ENCODE measurements at places on chromosomes 7 and 10.
A peak's percentile ranks its signal among the peaks of the same experiment; 100 is the strongest.

DNA sequence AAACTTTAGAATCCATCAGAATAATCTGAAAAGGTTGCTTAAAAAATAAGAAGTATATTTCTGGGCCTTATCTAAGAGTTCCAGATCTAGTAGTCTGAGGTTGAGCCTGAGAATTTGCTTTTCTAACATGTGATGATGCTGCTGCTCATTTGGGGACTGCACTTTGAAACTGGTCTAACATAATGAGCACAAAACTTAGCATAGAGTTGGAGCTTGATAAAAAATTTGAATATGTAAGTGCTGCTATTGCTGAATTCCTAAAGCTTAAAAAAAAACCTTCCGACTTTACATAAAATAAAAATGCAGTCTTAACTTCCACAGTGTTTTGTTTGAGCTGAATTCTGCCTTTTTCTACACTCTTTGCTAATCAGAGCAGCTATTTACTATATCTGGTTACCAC, 48.8 kb downstream of the GLCCI1 start:
- DNase-seq = no peak

DNA sequence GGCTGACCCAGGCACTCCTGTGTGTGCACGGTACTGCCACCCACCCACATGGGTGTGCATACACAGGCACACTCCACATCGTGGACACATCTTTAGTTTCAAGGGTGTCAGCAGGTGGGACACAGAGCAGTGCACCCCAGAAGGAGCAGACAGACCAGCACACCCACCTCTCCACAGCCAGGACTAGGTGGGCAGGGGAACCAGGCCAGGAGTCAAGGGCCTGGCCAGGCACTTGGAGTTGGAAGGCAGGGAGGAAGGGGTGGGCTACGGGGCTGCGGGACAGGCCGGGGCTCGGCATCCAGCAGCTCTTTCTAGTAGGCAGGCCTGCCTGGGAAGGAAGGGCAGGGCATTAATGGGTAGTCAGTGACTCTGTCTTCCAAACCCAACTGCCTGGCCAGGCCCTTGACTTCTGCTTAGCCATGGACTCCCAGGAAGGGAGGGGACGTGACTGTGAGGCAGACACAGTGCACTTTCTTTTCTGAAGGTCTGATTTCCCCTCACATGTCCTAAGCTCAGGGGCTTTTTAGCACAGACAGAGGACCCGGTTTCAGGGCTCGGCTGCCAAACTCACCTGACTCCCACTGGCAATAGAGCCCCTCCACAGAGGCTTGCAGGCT, 14.6 kb downstream of the RASGEF1A start:
- DNase-seq = no peak

GRCh38 chr10:75568450-75569130, 137.2 kb downstream of the LRMDA start:
- DNase-seq = no peak

DNA sequence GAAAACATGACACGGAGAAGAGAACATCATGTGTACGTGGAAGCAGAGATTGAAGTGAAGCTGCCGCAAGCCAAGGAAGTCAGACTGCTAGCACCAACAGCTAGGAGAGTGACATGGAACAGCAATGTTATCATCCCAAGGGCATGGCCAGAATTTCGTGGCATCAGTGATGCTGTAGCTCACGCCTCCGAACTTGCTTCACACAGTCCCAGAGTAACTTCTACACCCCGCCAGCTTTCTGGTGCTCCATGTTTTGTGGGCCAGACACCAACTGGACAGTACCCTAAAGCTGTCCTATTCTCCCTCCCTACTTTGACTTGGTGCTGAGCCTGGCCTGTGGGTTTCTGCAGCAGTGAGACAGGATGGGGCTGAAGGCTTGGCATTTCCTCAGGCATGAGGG, 33.0 kb upstream of the EMX2 start:
- DNase-seq = no peak

DNA sequence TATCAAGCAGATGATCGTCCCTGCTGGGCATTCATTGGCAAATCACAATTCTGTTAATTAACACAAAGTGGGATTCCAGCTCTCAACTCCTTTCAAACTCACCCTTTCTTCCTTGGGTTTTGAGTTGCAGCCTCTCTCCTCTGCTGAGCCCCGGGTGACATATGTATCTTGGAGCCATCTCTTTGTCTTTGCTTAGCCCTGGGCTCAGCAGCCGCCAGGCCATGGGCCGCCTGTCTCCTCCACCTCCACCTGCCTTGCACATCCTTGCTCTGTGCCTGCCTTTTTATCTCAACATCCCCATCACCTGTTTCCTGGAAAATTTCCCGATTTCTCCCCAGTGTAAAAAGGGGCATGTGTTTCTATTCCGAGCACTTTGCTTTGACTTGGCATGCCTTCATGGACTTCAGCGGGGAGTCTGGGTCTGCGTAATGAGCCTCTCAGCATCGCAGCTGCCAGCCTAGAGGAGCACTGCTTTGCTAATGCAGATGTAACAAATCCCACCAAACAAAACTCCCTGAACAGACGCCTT, 141.3 kb upstream of the AGK start:
- no peak for DNase-seq

GRCh38 chr7:117127585-117128168, 174.4 kb downstream of the ST7 start:
- peak; percentile 59 for DNase-seq

DNA sequence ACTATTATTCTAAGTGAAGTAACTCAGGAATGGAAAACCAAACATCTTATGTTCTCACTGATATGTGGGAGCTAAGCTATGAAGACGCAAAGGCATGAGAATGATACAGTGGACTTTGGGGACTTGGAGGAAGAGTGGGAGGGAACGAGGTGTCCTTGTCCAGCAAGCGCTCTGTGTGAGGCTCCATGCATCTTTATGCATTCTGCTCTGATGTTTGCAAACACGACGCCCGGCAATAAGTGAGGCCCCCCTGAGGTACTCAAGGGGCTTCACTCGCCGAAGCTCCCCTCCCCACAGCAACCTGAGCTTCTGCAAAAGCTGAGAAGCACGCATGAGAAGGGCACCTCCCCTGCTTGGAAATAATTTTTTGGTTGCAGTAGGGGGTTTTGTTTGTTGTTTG, 103.3 kb downstream of the LHPP start:
- no peak for DNase-seq

- DNase-seq = no peak
Observed at GRCh38 chr7:147161405-147161804, 1044.8 kb downstream of the CNTNAP2 start.

GRCh38 chr10:98016772-98017475, 13.5 kb downstream of the CRTAC1 start:
- no peak for DNase-seq

- DNase-seq = no peak
Observed at GRCh38 chr7:31102151-31102972, 50.3 kb downstream of the ADCYAP1R1 start.

DNA sequence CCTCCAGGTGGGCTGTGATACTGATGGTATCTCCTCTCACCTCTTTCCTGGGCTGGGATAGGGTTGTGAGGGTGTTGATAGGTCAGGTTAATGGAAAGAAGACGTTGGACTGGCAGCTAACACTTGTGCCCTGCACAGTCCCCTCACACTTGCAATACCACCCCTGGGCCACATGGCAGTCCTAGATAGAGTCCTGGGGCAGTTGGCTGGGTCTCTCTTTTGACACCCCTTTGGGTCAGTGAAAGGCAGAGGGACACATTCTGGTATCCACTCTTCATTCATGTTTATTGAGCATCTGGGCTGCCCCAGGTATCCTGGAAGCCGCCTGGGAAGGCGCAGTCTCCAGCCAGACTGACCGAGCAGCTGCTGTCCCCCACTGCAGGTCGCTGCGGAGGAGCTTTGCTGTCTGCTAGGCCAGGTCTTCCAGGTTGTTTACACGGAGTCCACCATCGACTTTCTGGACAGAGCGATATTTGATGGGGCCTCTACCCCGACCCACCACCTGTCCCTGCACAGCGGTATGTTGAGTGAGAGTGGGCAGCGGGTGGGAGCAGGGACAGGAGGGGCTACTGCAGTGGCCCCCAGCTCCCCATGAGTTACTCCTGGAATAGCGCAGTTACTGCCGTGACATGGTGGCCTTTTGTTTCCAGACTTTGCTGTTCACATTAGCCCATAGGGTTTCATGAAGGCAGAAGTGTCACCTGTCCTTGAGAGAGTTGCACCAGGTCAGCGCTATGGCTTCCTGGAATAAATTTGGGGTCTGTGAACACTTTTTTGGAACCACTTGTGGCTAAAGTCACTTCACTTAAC, 19.1 kb downstream of the NACAD start:
- DNase-seq = no peak

DNA sequence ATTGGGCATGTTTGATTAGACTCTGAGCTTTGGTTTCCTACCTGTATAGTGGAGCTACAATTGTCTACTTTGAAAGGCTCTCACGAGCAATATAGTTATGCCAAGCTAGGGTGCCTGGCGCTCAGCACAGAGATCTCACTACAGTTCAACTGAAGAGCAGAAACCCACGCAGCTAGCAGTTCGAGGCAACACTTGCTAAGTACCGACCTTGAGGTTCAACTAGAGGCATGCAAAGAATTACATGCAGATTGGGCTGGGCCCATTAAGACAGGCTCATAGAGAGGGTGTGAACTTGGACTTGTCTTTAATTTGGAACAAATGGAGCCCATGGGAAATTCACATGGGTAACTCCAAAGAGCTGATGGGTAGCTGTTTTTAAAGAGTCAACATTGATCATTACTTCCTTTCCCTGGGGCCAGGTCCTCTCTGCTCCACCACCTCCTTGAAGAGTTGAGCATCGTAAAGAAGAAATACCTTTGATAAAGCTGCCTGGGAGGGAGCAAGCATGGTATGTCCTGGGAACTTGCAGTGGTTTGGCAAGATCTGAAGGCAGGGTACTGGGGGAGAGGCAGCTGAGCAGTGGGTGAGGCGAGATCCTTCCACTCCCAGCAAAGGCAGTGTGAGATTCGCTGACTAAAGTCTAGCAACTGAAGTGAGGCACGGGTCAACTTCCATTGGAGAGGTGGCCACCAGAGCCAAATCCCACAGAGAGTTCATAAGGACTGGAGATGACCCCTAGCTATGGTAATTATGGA, 25.5 kb upstream of the AFAP1L2 start:
- DNase-seq = no peak

DNA sequence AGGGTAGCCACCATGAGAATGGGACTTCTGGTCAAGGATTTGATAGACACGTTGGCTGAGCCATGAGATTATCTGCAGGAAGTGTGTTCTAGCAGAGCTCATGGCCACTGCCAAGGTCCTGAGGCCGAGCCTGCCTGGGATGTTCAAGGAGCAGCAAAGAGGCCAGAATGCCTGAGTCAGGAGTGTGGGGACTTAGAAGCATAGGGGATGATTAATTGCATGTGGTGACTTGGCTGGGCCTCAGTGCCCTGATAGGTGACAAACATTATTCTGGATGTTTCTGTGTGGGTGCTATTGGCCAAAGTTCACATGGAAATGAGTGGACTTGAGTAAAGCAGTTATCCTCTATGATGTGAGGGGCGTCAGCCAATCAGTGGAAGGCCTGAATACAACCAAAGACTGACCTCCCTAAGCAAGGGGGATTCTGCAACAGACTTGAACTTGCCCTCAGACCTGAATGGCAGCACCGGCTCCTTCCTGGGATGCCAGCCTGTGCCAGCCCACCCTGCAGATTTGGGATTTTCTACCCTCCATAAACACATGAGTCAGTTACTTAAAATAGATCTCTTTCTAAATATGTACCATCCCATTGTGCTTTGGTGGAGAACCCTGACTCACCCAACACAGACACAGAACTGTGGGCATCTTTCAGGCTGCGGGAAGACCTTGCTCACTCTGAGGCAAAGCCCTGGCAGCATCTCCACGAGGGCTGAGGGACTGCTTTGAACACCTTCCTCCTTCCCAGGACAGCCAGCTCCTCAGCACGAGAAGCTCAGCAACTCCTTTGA, 363.9 kb upstream of the MGMT start:
- DNase-seq = no peak

GRCh38 chr7:135143885-135144668, 3.8 kb upstream of the TMEM140 start:
- DNase-seq = no peak

GRCh38 chr7:26278770-26279169, 12.9 kb upstream of the SNX10 start:
- DNase-seq = peak; percentile 50

DNA sequence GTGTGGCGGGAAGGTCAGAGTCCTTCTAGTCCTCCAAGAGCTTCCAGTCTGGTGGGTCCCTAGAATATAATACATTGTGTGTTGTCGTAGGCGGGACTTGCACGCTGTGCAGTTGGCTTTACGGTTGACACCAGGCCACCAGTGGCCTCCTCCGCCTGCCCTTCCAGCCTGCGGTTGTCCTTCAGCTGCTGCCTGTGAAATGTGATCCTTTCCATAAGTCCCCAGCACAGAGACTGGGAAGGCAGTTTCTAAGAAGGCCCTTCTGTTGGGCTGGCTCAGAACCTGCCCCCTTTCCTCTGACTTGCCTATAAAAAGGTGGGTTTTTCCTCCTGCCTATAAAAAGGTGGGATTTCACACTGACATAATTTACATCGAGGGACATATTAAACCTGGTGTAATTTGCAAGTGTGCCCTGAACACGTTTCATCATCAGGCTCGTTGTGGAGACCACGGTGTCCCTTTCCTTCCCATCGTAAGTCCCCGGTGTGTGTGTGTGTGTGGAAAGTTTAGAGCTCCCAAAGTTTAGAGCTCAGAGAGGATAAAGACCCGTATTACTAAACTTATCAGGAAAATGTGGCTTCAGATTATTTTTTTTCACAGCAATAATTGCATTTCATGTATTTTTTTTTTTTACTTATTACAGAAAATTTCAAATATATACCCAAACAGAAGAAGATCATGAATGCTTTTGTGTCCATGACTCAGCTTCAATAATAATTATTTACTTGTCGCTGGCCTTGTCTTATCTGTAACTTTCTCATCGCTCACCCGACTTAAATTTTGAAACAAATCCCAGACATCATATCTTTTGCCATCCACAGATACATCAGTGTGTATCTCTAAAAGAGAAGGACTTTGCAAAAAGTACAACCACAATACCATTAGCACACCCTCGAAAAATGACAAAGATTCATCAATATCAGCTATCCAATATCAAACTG, 45.1 kb downstream of the CUX1 start:
- no peak for DNase-seq

DNA sequence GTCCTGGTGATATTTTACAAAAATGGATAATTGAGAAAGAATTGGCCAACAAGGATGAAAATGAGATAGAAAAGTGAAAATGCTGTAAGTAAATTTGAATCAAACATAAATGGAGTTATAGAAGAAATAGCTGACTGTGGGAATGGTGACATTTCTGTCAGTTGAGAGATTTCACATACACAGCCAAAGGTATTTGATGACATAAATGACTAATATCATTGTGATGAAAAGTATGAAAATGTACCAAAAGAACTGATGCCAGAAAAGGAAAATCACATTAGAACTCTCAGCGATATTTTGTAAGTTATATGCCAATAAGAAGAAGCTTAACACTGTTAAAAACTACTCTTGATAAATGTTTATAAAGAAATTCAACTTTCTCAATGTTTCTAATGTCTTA, 54.9 kb downstream of the TFPI2 start:
- DNase-seq = no peak

- no peak for DNase-seq
Observed at GRCh38 chr10:77104459-77104980, 533.1 kb downstream of the KCNMA1 start.

- DNase-seq = no peak
Observed at GRCh38 chr7:50821457-50822008, 38.8 kb upstream of the GRB10 start.

All from CD4-positive, alpha-beta T cell treated with Interleukin-17A for 1 hour (primary cell).